ENCODE measurements at places on chromosomes 5 and 9.

GRCh38 chr9:131695836-131696460 lies 43.9 kb downstream of the RAPGEF1 start:
- no peak for DNase-seq

DNA sequence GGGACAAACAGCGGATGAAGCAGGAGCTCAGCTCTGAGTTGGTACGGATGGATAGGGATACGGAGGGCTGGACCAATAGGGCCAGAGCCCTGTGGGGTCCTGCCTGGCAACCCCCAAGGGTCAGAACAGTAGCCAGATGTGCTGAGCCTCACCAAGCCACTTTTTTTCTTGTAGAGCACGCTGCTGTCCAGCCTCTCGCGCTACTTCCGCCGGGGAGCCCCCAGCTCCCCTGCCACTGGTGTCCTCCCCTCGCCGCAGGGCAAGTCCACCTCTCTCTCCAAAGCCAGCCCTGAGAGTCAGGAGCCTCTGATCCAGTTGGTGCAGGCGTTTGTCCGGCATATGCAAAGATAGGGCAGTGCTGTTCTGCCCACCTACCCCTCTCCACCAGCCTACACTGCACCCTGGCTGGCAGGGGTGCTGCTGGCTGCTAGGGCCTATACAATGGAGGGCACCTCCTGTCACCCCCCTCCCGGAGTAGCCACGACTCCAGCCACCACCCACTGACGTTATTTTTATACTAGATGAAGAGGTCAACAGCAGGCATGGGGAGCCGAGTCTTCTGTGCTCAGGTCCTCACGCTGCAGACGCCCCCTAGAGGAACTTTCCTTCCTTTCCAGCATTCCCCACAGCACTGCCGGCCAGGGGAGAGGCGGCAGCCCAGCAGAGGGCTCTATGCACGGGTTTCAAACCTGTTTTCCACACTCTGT lies 21.6 kb downstream of the SH3GLB2 start:
- no peak for DNase-seq

DNA sequence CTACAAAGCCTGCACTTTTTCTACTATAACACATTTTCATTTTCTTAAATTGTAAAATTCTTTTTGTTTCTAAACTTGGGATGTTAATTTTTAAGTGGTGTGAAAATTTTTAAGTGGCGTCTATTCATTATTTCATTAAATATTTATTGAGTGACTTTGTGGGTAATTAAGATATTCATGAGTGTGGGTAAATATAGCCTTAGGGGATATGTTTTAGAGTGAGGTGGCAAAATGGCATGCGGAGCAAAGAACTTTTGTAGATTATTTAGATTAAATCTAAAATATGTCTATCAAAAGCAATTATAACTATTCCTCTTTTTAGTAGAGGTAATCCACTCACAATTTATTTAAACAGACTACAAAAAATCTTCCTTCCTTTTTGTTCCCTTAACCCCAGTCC lies 188.4 kb downstream of the PCSK1 start:
- DNase-seq: no peak

DNA sequence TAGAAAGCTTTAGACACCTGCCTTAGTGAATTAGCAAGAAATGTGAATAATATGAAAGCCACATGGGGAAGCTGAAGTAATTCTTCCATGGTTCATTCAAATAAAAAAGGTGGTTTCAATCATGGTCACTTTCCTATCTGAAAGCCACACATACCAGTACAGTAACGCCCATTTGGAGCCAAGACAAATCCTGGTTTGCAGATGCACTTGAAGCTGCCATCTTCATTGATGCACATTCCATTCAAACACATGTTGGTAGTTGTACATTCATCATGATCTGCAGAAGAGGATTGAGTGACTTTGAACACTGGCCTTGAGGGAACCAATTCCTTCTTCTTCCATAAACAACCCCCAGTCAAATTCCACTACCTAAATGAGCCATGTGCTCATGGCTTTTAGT lies 161.5 kb downstream of the FBN2 start:
- DNase-seq: no peak

GRCh38 chr5:94746731-94747124 lies 128.3 kb downstream of the SLF1 start:
- DNase-seq: peak; percentile 66
